Stimulated activated CD4-positive, alpha-beta T cell treated with anti-CD3 and anti-CD28 coated beads, TNF-alpha, amount 100 ng/mL, for 4 hours (primary cell): ENCODE measurements at places on chromosomes 2 and 18.

DNA sequence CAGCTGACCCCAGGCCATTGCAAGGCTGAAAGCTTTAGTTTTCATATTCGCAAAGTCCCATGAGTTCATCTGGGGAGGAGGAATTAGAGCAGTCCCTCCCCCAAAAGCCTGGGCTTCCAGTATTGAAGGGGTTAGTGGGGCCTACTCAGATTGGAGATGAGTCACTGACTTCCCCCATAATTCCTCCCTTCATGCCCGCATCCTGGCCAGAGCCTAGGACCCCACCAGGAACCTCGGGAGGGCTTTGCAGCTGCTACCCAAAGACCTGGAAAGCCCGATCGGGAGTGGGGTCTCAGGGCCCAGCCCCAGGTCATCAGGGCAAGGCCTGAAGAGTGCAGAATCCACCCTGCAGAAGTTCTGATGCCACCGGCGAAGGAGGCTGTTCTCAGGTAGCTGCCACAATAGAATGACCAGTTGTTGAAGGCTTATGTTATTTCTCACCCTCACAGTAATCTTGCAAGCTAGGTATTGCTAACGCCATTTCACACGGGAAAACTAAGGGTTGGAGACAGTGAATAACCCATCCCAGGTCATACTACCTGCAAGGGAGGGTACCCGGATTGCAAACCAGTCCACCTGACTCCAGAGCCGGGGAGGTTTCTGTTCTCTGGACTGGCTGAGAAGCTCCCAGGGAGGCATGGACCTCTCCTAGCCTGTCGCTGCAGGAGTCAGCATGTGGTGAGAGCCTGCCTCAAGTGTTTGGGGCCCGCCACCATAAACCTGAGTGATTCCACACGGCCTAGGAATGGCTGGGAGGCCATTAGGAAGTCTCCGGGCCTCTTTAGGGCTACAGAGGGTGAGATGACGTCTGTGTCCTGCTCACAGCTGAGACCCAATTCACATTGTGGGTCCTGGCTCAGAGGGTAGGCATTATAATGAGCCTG lies 5.8 kb upstream of the ARID5A start:
- DNase-seq = no peak

DNA sequence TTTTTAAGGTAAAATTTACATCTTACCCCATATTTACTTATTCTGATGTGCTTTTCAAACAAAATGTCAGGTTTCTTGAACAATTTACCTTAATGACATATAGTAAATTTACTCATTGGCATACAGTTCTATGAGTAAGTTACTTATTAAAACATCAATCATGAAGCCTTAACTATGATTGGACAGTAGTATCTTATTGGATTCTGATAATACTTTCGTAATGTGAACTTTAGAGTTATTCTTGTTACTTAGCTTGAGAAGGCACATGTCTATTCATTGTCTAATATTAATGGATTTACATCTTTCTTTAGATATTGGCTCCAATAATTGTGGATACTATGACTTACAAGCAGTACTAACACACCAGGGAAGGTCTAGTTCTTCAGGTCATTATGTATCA lies 51.7 kb downstream of the USP14 start:
- DNase-seq = no peak

- DNase-seq = no peak
Observed at GRCh38 chr2:165572151-165572550, 102.7 kb downstream of the CSRNP3 start.

- no peak for DNase-seq
Observed at GRCh38 chr18:48818329-48819254, 132.2 kb downstream of the SMAD7 start.

GRCh38 chr18:6929370-6930102 lies 188.1 kb downstream of the LAMA1 start:
- DNase-seq = no peak

- no peak for DNase-seq
Observed at GRCh38 chr2:12592296-12592695, 124.4 kb upstream of the TRIB2 start.

DNA sequence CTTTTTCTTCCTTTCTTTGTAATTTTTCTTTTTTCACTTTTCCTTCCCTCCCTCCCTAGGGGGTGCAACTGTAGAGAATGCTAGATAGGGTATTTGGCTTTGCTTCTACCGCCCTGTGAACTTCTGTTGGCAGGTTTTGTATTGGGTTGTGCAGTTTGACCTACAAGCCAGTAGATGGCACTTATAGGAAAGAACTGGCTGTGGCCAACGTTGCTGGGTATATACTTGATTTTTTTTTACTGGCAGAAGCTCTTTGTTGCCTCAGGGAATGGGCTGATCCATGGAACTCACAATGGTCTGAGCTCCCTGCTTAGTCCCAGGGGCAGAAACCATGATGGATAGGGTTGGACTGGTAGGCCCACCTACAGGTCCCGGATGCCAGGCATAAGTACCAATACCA lies 1019.5 kb upstream of the LRRTM1 start:
- no peak for DNase-seq

DNA sequence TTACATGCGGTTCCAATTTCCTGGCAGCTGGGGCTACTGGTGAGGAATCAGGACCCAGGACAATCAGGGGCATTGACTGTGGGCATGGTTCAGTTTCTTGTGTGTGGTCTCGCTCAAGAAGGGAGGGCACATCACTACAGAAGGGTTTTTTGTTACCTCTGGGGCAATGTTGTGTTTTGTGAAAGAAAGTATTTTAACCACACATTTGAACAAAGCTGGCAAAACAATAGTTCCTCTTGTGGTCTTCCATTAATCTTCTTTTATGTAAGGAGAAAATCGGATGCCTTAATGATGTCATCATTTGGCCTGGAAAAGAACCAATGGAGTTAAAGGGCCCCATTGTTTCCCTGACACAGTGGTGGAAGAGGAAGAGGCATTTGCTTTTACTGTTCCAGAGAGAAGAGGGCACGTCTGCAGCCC lies 197.4 kb downstream of the SH3BP4 start:
- no peak for DNase-seq

DNA sequence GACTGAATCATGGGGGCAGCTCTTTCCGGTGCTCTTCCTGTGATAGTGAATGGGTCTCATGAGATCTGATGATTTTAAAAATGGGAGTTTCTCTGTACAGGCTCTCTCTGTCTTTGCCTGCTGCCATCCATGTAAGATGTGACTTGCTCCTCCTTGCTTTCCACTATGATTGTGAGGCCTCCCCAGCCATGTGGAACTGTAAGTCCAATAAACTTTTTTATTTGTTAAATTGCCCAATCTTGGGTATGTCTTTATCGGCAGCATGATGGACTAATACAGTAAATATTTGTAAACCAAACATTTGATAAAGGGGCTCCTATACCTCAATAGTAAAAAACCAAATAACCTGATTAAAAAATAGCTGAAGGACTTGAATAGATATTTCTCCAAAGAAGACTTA lies 77.3 kb downstream of the INSIG2 start:
- DNase-seq = no peak

DNA sequence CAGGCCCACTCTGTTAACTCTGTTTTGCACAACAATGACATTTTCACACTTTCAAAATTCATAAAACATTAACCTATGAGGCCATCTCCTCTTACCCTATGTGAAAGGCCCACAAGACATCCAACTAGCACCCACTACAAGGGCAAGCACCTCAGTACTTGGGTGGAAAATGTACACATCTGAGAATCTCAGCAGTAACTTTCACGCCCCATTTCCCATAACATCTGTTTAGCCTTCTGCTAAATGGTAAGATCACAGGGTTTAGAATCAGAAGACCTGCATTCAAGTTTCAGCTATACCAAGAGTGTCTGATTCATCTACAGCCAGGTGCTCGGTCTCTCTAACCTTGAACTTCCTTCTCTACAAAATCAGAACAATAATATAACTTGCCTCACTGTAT lies 89.2 kb downstream of the SP100 start:
- no peak for DNase-seq
